Stimulated activated naive CD8-positive, alpha-beta T cell treated with anti-CD3 and anti-CD28 coated beads, Interleukin-15, Interleukin-2, amounts not matched to agents 100 U/mL and 50 U/mL, for 24 hours (primary cell): ENCODE measurements at places on chromosomes 7 and 10.

- DNase-seq: no peak
Measured at GRCh38 chr10:103720328-103720963, 134.9 kb downstream of the SH3PXD2A start.

GRCh38 chr7:48118041-48118440 lies 29.0 kb downstream of the UPP1 start:
- no peak for DNase-seq

- no peak for DNase-seq
Measured at GRCh38 chr10:30586828-30587227, 42.7 kb downstream of the LYZL2 start.

DNA sequence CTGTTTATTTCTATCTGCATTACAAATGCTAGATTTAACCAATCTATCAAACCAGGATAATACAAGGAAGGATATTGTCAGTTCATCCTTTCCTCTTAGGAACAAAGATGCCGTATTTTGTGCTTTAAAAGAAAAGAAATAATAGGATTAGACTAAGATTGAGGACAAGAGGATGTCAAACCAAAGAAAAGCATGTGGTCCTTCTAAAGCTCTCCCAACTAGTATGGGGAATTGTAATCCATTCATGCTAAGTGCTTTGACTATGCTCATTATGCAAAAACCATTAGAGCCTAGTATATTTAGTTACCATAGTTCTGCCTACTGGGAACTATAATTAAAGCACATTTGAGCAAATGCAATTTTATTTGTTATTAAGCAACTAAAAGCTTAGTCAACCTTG lies 280.2 kb downstream of the GRM8 start:
- DNase-seq: no peak

DNA sequence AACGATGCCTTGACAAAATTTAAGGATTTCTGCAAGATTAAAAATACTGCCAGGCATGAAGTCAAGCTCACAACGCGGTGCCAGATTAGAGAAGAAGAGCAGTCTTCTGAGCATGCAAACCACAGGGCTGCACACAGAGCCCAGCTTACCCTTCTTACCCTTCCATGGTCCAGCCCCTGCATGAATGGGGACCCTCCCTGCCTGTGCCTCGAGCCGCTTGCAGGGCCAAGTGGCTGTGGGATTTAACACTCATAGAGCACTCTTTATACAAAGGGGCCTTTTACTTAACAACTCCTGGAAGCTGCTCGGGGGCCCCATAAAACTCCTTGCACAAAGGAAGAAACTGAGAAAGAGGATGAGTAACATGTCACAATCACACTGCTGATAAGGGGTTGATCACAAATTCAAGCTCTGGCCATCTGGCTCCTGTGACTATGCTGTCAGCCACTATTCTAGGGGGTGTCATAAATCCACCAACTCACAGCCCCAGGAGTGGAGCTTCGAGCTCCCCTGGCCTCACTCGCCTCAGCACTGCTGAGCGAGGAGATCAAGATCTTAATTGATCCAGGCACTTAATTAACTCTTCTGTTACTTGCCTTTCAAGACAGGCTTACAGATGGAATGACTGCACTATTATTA lies 514.8 kb downstream of the TNS3 start:
- DNase-seq: no peak
